NCI-H146 (cell line): ENCODE measurements at places on chromosomes 16 and 17.
A peak's percentile ranks its signal among the peaks of the same experiment; 100 is the strongest.

- no peak for DNase-seq
Measured at GRCh38 chr16:54968784-54969183, 38.1 kb downstream of the IRX5 start.

GRCh38 chr17:596287-596686 lies 118.4 kb downstream of the VPS53 start:
- DNase-seq = peak; percentile 21

- no peak for DNase-seq
Measured at GRCh38 chr17:50212121-50212843, 10.9 kb upstream of the COL1A1 start.

DNA sequence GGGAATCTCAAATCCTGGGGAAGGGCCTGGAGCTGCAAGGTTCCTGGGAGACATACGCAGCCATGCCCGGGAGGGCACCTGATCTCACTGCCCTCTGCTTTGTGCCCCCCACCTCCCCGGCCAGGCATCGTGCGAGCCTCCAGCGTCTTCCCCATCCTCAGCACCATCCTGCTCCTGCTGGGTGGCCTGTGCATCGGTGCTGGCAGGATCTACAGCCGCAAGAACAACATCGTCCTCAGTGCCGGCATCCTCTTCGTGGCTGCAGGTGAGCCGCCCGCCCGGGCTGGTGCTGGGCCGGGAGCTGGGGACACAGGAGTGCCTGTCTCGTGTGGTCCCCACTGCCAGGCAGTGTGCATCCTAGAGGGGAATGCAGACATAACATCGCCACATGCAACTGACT lies 19.6 kb upstream of the CACNG1 start:
- DNase-seq = no peak

DNA sequence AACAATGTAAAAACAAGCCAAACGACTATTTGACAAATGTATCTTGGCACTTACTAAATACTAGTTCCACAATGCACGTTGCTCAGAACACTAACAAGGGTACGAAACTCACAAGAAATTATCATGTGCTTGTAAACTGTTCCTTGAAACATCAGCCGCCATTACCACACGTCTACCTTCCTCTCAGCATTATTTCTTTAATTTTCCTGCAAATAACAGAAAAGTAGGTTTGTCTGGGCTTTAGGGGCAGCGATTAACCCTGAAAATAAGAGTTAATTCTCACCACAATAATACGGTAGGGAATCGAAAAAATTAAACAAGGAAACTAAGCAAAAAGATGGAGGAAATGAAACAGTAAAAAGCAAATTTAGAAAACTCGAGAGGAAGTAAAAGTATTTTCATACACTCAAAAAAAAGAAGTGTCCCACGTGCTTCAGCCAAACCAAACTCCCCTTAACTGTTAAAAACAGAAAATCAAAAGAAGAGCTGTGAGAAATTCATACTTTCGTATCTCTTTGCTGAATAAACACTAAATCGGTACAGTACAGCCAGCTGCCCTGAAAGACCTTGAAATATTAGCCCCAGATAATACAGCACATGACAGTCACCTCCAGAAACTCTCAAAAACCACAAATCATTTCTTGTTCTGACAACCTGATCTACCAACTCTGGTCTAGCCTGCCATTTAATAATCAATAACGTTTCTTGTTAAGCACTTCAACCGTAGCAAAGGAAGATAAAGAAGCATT lies 1.2 kb downstream of the ARHGAP17 start:
- peak; percentile 33 for DNase-seq

GRCh38 chr17:9401434-9401833 lies 174.2 kb downstream of the STX8 start:
- DNase-seq = no peak
